NCI-H774 (cell line): ENCODE measurements at places on chromosomes 16 and 17.

- DNase-seq = no peak
Measured at GRCh38 chr16:73996624-73997339, 299.8 kb upstream of the PSMD7 start.

GRCh38 chr16:4517812-4518680 lies 20.5 kb downstream of the CDIP1 start:
- no peak for DNase-seq

- DNase-seq = no peak
Measured at GRCh38 chr16:27993587-27993986, 69.9 kb downstream of the GSG1L start.

- DNase-seq = no peak
Measured at GRCh38 chr16:89121691-89122321, 28.2 kb downstream of the ACSF3 start.

DNA sequence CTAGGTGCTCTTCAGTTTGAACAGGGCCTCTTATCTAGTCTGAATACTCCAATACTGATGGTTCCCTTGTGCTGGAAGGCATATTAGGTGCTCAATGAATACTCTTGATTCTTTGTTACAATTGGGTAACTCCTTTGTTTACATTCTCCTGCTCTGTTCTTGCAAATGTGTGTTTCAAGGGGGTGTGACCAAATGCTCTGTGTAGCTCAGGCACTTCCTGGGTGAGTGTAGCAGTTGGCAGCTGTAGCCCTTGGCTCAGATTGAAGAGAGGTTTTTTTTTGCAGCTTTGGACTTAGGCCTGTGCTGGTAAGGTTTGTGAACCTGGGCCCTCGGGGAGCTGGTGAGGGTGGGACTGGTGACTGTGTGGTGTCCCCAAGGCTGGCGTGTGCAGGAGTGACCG lies 20.2 kb downstream of the TBCD start:
- DNase-seq = peak; percentile 16

DNA sequence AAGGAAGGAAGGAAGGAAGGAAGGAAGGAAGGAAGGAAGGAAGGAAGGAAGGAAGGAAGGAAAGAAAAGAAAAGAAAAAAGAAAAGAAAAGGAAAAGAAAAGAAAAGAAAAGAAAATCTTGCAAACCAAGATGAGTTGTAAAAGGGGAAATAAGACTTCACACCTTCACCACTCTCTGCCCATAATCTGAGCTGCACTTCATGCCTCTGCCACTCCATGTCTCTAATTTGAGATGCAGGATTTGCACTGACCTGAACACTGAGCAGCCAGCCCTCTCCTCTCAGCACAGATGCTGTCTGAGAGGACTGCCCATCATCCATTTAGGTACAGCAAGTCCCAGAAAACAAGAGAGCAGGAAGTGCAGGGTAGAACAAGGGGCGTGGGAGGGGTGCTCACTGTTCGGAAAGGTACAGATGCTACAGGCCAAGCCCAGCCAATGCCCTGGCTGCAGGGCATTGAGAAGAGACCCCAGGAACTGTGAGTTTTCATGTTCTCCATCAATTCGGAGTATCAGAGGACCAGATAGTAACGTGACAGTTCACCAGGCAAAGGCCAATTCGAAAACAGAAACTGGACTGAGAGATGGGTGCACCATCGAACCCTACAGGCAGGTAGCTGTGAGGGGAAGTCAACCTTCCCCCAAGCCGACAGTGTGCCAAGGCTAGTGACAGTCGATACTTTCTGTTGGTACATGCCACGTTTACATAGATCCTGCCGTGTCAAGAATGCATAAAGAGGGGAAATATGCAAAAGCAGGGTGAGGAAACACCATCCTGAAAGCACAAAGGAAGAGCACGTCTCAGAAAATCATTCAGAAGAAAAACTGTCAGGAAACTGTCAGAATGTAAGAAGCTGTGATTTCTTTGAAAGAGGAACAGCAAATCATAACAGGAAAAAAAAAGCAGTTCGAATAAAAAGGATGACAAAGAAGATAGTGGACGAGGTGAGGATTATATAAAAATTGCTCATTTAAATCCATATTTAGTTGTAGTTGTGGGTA lies 142.0 kb upstream of the RCVRN start:
- no peak for DNase-seq

- no peak for DNase-seq
Measured at GRCh38 chr16:56990407-56991286, 1.3 kb downstream of the NLRC5 start.

- no peak for DNase-seq
Measured at GRCh38 chr17:9700754-9701476, 55.6 kb downstream of the USP43 start.

- no peak for DNase-seq
Measured at GRCh38 chr17:20211246-20211645, 202.1 kb downstream of the SPECC1 start.

- peak; percentile 30 for DNase-seq
Measured at GRCh38 chr17:13212860-13213259, 195.0 kb upstream of the ELAC2 start.

GRCh38 chr16:19328364-19328763 lies 42.8 kb downstream of the CLEC19A start:
- no peak for DNase-seq

- no peak for DNase-seq
Measured at GRCh38 chr17:72004611-72005331, 116.0 kb upstream of the SOX9 start.

DNA sequence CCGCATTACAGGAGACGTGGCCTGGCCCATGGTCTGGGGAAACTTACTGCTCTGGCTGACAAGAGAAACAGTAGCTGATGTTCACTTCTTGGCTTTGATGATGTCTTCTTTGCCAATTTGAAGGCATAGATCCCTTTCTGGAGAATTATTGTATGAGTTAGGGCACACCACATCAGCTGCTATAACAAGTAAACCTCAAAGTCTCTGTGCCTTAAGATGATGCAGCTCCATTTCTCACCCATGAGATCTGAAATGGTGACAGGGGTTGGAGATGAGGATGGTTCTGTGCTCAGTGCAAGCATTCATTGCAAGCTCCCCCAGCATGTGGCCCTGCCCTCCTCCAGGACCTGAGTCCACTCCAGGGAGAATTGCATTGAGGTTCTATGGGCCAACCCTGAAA lies 157.4 kb downstream of the IRX5 start:
- no peak for DNase-seq

- no peak for DNase-seq
Measured at GRCh38 chr17:37608351-37609169, 658 bp downstream of the SYNRG start.

DNA sequence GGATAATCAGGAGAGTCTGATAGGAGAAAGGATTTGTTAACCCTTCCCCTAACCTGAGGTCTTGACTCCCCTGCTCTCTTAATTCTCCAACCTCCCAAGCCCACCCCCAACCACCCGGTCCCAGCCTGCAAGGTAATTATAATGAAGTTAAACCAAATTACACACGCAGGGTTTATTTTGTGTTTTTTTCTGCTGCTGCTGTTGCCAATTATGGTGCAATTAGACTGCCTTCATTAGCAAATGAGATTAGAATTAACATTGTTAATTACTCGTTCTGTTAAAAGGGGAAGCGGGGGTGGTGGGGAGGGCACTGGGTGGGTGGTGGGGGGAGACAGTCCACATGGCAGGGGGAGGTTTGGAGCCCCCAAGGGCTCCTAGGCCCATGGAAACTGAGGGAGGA lies 128.9 kb downstream of the CCT6B start:
- DNase-seq = no peak

- DNase-seq = no peak
Measured at GRCh38 chr17:82985973-82986372, 93.4 kb upstream of the METRNL start.

- DNase-seq = no peak
Measured at GRCh38 chr16:84862804-84863480, 43.2 kb downstream of the CRISPLD2 start.

- no peak for DNase-seq
Measured at GRCh38 chr17:3602499-3602898, 6.7 kb downstream of the TRPV1 start.

DNA sequence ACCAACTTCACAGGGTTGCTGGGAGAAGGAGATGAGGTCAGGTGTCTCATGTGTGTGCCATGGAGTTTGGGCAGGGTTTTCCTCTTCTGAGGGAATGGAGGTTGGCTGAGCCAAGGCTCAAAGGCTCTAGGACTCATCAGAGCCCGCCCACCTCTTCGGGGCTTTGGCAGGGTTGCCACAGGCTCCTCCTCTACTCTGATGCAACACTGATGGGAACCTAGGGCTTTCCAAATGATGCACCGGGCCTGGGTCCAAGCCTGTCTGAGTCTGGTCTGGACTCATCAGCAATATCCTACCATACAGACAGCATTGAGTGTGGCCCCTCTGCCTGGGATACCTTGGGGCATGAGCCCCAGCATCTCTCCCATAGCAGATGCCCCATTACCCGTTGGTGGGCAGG lies 59.5 kb upstream of the LHX1 start:
- DNase-seq = no peak

DNA sequence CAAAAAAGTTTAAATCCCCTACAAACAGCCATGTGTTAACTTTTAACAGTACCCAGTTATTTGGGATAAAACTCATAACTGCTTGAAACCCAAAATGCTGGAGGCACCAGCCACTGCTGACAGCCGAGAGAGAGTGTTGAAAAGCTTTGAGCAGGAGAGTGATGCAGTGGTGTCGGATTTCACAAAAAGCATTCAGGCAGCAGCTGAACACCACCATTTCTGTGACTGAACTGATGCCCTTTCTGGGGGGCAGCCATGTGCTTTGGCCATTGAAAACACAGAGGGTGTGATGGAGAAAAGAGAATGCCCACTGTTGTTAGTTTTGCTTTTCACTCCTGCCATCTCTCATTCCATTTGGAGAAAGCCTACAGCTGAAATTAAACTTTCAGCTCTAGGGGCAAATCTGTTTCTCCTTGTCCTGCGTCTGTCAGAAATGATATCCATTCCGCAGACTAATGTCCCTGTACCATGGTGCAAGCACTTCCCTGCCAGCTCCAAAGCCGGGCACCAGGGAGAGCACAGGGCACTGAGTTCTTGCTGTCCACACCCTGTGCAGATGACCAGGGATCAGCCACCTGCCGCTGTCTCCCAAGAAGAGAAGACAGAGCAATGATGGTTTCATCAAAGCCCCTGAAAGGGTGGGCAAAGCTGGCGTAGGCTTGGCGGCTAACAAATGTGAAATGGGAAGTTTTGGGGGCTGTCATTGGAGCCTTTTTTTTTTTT lies 16.6 kb upstream of the MLYCD start:
- no peak for DNase-seq

- DNase-seq = no peak
Measured at GRCh38 chr17:81551458-81552243, 502 bp downstream of the FAAP100 start.

GRCh38 chr16:7992616-7993015 lies 597.7 kb downstream of the TMEM114 start:
- DNase-seq = no peak

DNA sequence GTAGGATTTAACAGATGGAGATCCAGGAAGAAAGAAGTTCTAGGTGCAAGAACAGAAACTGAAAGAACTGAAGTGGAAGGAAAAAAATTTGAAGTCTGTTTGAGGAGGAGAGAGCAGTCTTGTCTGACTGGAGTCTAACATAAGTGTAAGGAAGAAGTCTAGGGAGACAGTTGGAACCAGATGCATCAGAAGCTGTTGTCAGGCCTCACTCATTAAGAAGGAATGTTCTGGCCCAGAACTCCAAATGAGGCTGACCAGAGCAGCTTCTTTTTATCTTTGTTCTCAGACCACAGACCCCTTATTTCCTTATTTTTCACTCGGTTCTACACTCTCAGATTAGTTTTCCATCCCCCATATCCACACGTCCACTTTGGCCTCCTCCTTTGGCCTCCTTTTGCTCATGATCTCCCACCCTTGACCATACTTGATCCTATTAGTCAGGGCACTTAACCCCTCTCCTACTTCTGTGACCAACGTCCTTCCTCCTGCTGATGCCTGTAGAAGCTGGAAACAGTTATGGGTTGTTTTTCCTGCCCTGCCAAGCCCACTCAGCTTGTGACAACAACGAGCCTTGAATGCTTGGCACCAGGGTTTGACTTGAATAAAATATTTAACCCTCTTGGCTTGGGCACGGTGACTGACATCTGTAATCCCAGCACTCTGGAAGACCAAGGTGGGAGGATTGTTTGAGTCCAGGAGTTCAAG lies 7.0 kb upstream of the MYH2 start:
- no peak for DNase-seq

DNA sequence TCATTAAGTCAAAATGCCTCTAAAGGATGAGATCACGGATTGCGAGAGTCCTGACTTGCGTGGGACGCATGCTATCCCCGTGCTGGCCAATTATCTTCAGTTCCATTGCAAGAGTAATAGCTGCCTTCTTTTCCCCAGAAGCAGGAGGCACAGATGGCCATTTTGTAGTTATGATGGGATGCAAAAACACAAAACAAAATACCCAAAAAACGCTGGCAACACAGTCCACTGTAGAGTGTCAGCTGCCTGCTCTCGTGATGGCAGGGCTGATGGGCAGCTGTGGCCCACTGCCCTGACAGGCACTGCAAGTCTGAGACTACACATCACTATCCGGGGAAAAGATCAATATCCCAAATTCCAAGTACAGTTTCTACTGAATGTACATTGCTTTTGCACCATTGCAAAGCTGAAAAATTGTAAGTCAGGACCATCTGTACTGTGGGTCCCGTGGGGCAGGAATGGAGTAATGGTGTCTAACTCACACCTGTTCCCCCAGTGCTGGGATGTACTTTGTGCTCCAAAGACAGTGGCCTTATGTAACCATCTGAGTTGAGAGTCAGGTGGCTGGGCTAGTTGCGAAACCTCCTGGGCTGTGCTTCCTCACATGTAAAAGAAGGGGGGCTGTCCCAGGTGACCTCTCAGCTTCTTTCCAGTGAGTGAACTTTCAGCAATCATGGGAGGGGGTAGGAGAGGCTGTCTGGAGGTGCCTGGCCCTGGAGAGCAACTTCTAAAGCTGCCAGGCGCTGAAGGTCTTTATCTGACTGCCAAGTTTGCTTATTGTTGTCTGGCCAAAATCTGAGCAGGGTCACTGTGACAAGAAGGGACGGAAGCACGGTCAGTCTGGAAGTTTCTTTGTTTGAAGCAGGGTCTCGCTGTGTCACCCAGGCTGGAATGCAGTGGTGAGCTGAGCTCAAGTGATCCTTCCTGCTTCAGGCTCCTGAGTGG lies 4.7 kb downstream of the SLC47A1 start:
- no peak for DNase-seq

- DNase-seq = no peak
Measured at GRCh38 chr16:50002190-50002589, 22.8 kb upstream of the CNEP1R1 start.

- no peak for DNase-seq
Measured at GRCh38 chr17:41186872-41187271, 2.2 kb upstream of the KRTAP4-1 start.

DNA sequence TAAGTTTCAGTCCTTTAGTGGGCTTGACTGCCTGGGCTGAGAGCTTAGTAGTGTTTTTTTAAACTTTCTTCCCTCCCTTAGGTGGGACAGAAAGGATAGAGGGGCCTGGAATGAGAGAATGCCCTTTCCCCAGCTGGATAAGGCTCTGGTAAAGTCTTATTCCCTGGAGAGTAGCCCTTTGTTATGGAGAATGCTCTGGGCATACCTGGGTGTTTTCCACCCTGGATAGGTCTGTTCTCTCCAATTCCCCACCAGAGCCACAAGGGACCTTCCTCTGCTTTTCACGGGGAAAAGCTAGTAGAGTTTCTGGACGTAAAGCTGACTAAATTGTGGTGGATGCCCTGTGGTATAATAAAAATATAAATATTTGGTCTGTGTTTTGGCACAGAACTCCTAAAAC lies 164.1 kb downstream of the HS3ST4 start:
- no peak for DNase-seq

- no peak for DNase-seq
Measured at GRCh38 chr16:73052576-73052975, 4.6 kb upstream of the ZFHX3 start.
